M059J (cell line): ENCODE measurements at places on chromosomes 5 and 9.

DNA sequence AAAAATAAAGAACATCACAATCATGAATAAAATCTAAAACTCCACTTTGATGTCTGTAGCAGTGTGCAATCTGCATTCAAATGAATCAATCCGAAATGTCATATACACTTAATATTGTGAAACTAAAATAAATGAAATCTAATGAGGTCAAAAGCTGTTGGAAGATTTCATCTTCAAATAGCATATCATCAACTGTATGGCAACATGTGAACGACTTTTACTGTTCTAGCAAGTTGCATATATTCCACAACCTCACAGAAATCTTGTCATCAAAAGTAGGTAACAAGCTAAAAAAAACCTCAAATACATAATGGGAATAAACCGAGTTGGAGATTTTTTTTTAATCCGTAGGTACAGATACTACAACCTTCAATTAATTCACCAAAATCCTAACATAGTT is 1.2 kb downstream of the PTBP3 start:
- no peak for DNase-seq

DNA sequence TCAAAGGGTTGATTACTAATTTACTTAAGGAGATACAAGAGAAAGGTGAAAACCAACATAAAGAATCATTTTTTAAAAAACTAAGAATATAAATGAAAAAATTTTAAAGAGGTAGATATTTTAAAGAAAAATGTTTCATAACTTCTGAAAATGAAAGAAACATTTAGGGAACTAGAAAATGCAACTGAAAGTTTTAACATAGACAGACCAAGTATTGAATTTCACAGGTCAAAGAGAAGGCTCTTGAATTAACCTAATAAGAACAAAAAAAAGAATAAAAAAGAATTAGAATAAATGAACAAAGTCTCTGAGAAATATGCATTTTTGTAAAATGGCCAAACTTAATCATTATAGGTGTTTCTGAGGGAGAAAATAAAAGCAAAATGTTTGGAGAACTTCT is 16.1 kb upstream of the FAM174A start:
- DNase-seq, result no peak

- peak; percentile 38 for DNase-seq
These were observed at the start of gene DMRT2 for GRCh38 chr9:1050125-1050895. Gene DMRT2 (plus strand): TSS chr9:1050357. CDS start chr9:1051614, 1,257 bp downstream.

- no peak for DNase-seq
These were observed 218.5 kb upstream of the SLC30A5 start for GRCh38 chr5:68875351-68875750.

GRCh38 chr9:111683392-111683791 is 22.0 kb downstream of the GNG10 start:
- DNase-seq, result no peak

GRCh38 chr9:135023088-135023785 is 64.2 kb upstream of the OLFM1 start:
- DNase-seq, result peak; percentile 94

- DNase-seq, result no peak
These were observed 146.9 kb downstream of the RORB start for GRCh38 chr9:74644023-74644422.

DNA sequence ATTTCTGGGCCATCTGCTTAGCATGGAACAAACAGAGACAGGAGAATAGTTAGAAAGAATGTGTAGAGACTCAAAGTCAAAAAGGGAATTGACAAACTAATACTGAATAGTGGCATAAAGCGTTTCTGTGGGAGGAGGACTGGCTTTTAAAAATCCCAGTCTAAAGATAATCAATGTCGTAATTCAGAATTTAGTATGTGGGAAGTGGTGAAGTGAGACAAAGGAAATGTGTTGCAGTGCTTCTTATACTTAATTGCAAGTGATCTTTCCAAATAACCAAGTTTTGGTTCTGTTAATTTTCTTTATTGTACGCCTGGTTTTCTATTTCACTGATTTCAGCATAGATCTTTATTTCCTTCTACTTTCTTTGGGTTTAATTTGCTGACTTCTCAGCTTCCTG is 133.2 kb downstream of the ENTREP1 start:
- DNase-seq, result no peak

- DNase-seq, result no peak
These were observed 142.1 kb downstream of the EPB41L4A start for GRCh38 chr5:112276991-112277390.

GRCh38 chr9:15058236-15058635 is 148.0 kb upstream of the FREM1 start:
- no peak for DNase-seq

DNA sequence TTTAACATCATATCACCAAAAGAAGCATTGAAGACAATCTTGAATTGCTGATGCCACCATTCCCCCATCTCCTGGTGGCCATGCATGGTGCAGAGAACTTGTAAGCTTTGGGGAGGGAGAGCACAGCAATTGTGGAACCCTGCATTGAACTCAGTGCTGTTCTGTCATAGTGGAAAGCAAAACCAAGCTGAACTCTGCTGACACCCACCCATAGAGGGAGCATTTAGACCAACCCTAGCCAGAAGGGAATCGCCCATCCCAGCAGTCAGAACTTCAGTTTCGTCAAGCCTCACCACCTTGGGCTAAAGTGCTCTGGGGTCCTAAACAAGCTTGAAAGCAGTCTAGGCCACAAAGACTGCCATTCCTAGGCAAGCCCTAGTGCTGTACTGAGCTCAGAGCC is 37.4 kb upstream of the RUSC2 start:
- DNase-seq, result no peak

- DNase-seq, result peak; percentile 41
These were observed 459.7 kb downstream of the BNC2 start for GRCh38 chr9:16410601-16411280.

DNA sequence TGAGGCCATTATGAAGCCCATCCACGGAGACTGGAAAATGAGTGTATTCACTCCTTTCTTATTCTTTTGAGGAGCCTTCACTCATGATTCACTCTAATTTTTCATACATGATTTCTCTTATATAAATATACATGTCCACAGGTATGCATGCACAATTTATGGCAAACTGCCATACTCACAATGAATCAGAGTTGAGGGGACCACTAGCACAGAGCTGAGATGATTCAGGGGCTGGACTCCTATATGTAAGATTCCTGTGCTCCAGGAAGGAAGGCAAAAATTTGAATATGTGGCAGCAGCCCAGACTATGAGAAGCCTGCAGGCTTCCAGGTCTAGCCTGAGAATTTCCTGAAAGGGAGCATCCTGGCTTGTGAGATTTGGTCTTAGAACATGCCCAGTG is 484.6 kb downstream of the PRELID2 start:
- peak; percentile 81 for DNase-seq

GRCh38 chr5:1129711-1130055 is 17.8 kb upstream of the SLC12A7 start:
- DNase-seq, result no peak

- no peak for DNase-seq
These were observed 140.7 kb upstream of the GPR151 start for GRCh38 chr5:146656703-146657102.

DNA sequence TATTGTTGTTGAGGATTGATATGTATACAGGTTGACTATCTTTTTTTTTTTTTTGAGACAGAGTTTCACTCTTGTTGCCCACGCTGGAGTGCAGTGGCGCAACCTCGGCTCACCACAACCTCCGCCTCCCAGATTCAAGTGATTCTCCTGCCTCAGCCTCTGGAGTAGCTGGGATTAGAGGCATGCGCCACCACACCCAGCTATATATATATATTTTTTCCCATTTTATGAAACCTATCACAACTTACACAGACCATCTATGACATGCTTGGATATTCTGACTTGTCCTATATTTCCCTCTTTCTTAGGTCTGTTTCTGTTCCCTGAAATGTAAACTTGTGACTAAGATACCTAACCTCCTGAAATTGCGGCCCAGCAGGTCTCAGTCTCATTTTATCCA is 5.0 kb downstream of the CD14 start:
- DNase-seq, result no peak

GRCh38 chr5:129362456-129362855 is 97.6 kb upstream of the ADAMTS19 start:
- DNase-seq, result no peak

- DNase-seq, result no peak
These were observed 395.2 kb upstream of the TNC start for GRCh38 chr9:115513148-115513547.

DNA sequence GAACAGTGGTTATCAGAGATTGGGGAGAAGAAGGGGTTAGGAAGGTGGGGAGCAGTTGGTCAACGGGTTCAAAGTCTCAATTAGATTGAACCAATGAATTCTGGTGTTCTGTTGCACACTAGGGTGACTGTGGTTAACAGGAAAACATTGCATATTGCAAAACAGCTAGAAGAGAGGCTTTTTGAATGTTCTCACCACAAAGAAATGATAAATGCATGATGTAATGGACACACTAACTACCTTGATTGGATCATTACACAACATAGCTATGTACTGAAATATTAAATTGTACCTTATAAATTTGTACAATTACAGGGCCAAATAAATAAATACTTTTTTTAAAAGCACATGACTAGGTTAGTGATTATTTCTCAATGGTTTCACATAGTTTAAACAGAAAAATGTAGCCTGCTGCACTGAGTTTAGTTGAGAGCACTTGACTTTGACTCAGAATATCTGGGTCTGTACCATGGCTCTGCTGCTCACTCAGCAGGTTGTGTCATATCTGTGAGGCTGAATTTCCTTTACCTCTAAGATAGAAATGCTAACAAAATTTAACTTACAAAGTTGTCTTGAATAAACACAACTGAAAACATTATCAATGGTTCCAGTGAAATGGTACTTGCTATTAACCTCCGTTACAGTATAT is 30.4 kb downstream of the NUDT12 start:
- DNase-seq, result no peak

- DNase-seq, result no peak
These were observed 96.6 kb downstream of the UBE2R2 start for GRCh38 chr9:33913541-33913940.

DNA sequence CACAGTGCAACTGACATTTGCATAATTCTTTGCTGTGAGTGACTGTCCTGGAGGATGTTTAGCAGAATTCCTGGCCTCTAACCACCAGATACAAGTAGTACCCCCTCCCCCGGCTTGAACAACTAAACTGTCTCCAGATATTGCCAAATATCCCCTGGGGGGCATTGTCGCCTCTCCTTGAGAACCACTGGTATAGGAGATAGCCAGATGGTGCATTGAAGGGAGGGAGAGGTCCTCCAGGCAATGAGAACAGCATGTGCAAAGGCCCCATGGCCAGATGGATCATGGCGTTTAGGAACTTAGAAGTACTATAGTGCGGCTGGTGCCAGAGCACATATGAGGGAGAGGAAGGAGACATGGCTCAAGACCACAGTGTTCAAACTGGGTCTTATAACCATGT is 18.9 kb upstream of the ORM1 start:
- no peak for DNase-seq

DNA sequence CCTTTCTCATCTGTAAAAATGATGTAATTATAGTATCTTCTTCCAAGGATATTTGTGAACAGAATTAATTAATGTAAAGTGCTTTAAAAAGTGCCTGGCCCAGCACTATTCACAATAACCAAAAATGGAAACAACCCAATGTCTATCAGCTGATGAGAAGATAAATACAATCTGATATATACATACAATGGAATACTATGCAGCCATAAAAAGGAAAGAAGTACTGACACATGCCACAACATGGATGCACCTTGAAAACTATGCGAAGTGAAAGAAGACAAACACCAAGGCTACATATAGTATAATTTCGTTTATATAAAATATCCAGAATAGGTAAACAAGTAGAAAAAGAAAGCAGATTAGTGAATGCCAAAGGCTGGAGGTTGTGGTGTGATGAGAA is 24.1 kb downstream of the DPYSL3 start:
- DNase-seq, result no peak

DNA sequence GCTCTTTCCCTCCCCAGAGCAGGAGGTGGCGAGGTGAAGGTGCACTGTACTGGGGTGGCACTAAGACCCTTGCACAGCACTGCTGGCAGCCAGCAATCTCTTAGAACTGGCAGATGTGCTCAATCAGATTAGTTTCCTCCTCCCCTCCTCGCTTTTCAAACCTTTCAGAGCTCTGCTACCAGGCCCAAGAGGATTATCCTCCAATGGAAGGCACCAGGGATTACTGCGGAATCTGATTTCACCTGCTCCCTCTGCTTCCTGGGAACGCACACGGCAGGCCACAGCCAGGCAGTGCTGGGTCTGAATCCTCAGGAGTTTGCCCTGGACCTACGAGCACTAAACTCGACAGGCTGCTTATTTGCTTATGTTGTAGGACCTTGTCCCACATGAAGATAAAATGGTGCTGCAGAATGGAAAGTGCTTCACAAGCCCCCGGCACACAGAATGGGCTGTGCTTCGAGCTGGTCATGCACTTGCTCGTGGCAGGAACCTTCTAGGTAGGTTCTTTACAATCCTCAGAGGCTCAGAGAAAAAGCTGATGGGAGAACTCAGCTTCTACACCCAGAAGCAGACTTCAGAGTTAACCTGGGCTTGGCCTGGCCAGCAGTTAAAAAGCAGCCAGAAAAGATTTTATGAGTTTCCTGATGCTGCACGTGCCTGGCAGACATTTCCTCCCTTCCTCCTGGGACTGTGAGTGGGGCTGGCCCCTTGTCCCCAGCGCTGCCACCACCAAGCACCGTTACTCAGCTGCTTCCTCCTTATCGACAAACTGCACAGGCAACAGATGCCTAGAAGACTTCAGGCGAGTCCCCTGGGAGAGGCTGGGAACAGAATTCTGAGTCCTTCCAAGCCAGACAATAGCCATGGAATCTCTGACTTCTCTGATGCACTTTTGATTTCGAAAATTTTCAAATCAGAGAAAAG is 33.1 kb downstream of the FABP6 start:
- DNase-seq, result no peak

- no peak for DNase-seq
These were observed 39.4 kb downstream of the RUSC2 start for GRCh38 chr9:35529161-35529823.

- no peak for DNase-seq
These were observed 22.0 kb downstream of the CCNH start for GRCh38 chr5:87390576-87391199.

GRCh38 chr5:22070186-22070728 is 782.9 kb downstream of the CDH12 start:
- no peak for DNase-seq

DNA sequence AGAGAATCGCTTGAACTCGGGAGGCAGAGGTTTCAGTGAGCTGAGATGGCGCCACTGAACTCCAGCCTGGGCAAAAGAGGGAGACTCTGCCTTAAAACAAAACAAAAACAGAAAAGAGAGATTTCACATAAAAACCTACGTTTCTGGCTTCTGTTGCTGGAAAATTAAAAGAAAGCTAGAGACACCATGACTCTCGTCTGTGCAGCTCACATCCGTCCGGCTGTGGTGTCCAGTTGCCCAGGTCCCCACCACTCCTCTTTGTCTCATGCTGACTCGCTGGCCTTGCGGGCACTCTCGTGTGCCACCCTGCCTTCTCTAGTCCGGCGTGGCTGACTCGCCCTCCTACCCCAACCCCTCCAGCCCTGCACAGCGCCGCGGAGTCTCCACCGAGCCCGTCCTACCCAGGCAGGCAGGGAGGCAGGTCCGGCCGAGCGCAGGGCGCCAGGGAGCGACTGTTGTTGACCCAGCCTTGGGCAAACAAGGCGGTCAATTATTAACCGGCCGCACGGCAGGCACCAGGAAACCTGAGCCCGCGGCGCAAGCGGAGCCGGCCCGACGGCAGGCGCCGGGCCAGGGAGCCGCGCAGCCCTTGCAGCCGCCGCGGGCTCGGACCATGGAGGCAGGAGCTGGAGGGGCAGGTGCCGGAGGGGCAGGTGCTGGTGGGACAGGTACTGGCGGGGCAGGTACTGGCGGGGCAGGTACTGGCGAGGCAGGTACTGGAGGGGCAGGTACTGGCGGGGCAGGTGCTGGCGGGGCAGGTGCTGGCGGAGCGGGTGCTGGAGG is at the start of gene PRRT1B:
TSS of gene PRRT1B (plus strand) at position 521 of the 783 bp plus-strand sequence. CDS start at position 614, 93 bp downstream.
- no peak for DNase-seq
